Type B pancreatic cell (in vitro differentiated cells): ENCODE measurements at places on chromosomes 5 and 9. TPM values are rescaled to one million over a fixed set of nuclear protein-coding genes. Genes with fewer than 3 reads are reported as not detected.
A peak's percentile ranks its signal among the peaks of the same experiment; 100 is the strongest.

- H3K27ac ChIP-seq, result no peak overlapping the region
- no peak for DNase-seq
- no peaks in the 10 kb centered on the region for H3K4me1 ChIP-seq
- no peaks in the 10 kb centered on the region for H3K36me3 ChIP-seq
- no peak overlapping the region for H3K4me3 ChIP-seq
Measured at GRCh38 chr5:60148366-60148765, 254.8 kb upstream of the PDE4D start.

DNA sequence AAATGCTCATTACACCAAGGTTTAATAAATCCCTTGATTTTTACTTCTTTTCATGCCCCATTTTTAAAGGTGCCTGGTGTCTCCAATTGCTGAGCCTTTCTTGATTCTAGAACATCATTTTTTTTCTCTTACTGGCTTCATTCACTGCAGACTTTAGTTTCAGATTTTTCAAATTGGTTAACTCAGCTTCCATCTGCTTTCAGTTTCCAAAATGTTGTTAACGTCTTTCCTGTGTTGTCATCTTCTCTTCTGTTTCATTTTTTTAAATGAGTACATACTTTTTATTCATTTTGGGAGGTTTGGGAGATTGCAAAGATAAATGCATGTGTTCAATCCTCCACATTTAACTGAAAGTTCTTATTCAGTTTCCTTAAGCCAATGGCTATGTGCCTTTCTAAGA is 126.4 kb upstream of the CCNG1 start:
- peaks cover 3% of the 10 kb centered on the region for H3K36me3 ChIP-seq
- DNase-seq, result no peak
- H3K27me3 ChIP-seq, result peaks cover 4% of the 10 kb centered on the region
- no peak overlapping the region for H3K4me3 ChIP-seq
- no peaks in the 10 kb centered on the region for H3K4me1 ChIP-seq

The PCDHA5 gene
- total RNA-seq, result 0.97 and 2.1 TPM in 2 replicates

GRCh38 chr5:127518319-127518621 is 830 bp downstream of the PRRC1 start:
- H3K27me3 ChIP-seq, result no peaks in the 10 kb centered on the region
- peak overlapping the region; percentile 88 for H3K27ac ChIP-seq
- DNase-seq, result no peak
- H3K36me3 ChIP-seq, result peaks cover 33% of the 10 kb centered on the region
- peaks cover 16% of the 10 kb centered on the region for H3K4me1 ChIP-seq

The NME5 gene
- 4.3 and 7.8 TPM in 2 replicates for total RNA-seq

DNA sequence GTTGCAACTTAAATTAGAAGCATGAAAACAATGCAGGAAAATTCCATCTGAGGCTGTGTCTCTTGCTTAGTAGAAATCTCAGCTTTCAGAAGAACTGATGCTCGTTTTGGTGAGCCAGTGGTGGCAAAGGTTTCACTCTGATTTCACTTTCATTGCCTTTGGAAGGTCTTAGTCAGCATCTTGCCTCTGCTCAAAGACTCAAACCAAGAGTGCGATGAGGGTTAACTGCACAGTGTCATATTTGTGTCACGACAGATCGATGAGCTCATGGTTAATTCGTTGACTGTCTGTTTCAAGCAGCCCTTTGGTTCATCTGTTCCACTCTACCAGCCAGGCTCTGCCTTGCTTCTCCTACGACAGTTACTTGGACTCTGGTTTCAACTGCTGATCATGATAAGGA is 331.3 kb upstream of the KIF2A start:
- no peaks in the 10 kb centered on the region for H3K36me3 ChIP-seq
- H3K27ac ChIP-seq, result no peak overlapping the region
- H3K27me3 ChIP-seq, result peaks cover 4% of the 10 kb centered on the region
- H3K4me3 ChIP-seq, result no peak overlapping the region

- no peaks in the 10 kb centered on the region for H3K4me1 ChIP-seq
- no peak for DNase-seq
- no peak overlapping the region for H3K4me3 ChIP-seq
- no peaks in the 10 kb centered on the region for H3K36me3 ChIP-seq
Measured at GRCh38 chr9:113770396-113770795, 105.7 kb upstream of the ZNF618 start.

- no peak for DNase-seq
- no peaks in the 10 kb centered on the region for H3K27me3 ChIP-seq
- H3K27ac ChIP-seq, result no peak overlapping the region
- H3K4me1 ChIP-seq, result peaks cover 18% of the 10 kb centered on the region
Measured at GRCh38 chr9:126485662-126486061, 128.1 kb upstream of the LMX1B start.

DNA sequence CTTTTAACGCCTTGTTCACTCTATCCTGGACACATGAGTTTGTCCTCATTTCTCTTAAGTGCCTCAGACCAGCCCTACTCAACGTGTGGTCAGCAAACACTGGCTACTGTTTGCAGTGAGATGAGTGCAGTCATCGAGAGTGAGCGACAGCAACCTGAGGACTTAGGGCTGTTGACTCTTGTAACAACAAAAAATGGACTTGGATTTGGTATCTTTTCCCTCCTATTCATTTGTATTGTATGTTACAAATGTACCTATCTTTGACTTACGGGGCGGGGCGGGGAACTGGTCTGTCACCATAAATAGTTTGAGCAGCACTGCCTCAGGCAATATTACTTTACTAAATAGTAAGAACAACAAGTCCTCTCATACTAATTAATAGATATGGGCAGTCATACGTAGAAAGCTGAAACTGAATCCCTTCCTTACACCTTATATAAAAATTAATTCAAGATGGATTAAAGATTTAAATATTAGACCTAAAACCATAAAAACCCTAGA is 84.1 kb downstream of the TLE1 start:
- peaks cover 5% of the 10 kb centered on the region for H3K27me3 ChIP-seq
- H3K27ac ChIP-seq, result peak overlapping the region; percentile 48
- H3K4me3 ChIP-seq, result no peak overlapping the region

DNA sequence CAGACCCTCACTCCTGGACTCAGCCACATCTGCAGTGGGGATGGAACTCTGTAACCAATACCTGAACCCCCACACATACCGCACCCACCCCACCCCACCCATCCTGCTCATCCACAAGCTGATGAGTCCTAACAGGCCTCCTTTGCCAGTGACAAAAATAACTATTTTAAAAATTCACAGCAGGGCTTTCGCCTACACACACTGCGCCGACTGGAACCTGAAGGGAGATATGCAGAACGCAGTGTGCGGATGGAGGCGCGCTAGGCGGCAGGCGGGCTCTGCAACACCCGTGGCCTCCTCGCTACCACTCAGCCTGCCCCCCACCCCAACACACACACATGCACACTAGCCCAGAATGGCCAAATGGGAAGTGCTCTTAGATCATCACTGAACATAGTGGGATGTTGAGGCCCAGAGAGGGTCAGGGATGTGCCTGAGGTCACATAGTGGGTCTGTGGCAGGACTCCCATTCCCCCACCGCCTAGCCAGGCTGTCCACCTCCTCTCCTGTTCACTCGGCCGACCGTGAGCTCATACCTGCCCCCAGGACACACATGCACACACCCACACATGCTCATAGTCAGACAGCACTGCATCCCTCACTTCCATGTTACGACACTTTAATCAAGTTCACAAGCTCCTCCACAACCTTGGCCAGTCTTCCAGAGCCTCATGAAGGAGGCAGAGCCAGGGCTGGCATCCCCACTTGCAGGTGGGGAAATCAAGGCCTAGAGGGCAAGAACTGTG is 6.3 kb upstream of the CAMK2A start:
- H3K36me3 ChIP-seq, result no peaks in the 10 kb centered on the region
- no peak for DNase-seq
- no peak overlapping the region for H3K27ac ChIP-seq
- peaks cover 28% of the 10 kb centered on the region for H3K4me1 ChIP-seq
- H3K27me3 ChIP-seq, result peaks cover 13% of the 10 kb centered on the region

The PKN3 gene
- total RNA-seq, result 6.9 and 11.7 TPM in 2 replicates

- no peak for DNase-seq
- no peak overlapping the region for H3K4me3 ChIP-seq
- H3K4me1 ChIP-seq, result peaks cover 4% of the 10 kb centered on the region
- no peak overlapping the region for H3K27ac ChIP-seq
- H3K36me3 ChIP-seq, result no peaks in the 10 kb centered on the region
Measured at GRCh38 chr9:93010056-93010455, 48.4 kb upstream of the SUSD3 start.

The PCDHA7 gene
- 2.5 and 6.9 TPM in 2 replicates for total RNA-seq

- DNase-seq, result no peak
- peaks cover 4% of the 10 kb centered on the region for H3K27me3 ChIP-seq
- no peak overlapping the region for H3K4me3 ChIP-seq
- H3K36me3 ChIP-seq, result no peaks in the 10 kb centered on the region
- no peak overlapping the region for H3K27ac ChIP-seq
- peaks cover 6% of the 10 kb centered on the region for H3K4me1 ChIP-seq
Measured at GRCh38 chr5:44356231-44356630, 33.0 kb downstream of the FGF10 start.

DNA sequence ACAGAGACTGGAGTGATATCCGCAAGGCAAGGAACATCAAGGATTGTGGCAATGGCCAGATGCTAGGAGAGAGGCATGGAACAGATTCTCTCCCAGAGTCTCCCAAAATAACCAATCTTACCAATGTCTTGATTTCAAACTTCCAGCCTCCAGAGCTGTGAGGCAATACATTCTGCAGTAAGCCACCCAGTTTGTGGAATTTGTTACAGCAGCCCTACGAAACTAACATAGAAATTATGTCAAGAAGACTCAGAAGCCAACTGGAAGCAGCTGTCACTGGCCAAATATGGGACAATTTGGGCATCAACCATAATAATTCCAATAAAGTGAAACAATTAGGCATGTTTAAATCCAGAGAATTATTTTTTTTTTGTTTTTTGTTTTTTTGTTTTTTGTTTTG is 271.1 kb downstream of the NDUFS4 start:
- no peaks in the 10 kb centered on the region for H3K27me3 ChIP-seq
- H3K27ac ChIP-seq, result no peak overlapping the region
- H3K4me3 ChIP-seq, result no peak overlapping the region
- no peaks in the 10 kb centered on the region for H3K4me1 ChIP-seq

DNA sequence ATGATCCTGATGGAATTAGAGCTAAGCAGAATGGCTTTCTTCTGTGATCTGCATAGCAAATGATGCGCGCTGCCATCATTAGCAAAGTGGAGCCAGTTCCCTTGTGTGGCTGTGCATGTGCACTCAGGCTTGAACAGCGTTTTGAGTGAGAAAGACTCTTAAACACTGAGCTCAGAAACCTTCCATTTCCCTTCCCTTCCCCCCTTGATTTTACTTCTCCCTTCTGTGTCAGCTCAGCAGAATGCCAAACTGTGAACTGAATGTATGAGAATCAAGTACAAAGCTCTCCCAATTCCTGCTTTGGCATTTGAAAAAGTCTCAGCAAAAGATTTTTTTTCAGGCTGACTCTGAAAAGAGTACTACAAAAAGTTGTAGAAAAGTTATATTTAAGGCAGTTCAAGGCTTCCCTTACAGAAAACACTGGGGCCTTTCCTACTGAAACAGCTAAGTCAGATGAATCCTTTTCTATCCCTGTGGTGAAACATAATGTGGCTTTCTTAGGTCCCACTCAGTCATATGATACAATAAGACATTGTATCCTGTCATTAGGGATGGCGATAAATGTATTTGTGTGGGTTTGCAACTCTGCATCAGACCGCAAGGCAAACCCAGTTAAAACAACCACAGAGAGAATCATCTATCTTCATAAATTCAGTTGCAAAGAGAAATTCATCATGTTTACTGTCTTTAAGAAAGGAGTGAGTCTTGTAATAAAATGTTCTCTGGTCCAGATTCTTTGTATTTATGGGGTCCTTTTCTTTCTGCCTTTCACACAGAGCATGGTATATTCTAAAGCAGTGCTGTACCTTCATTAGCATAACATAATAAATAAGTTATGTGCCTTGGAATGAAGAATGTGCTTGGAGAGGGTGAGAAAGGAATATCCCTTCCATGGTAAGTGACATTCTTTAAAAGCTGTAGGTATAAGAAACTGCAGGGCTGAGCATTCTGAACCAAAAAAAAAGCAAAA is 222.6 kb downstream of the CAAP1 start:
- peak overlapping the region; percentile 27 for H3K4me3 ChIP-seq
- H3K4me1 ChIP-seq, result peaks cover 19% of the 10 kb centered on the region
- peaks cover 16% of the 10 kb centered on the region for H3K27me3 ChIP-seq
- no peak overlapping the region for H3K27ac ChIP-seq
- H3K36me3 ChIP-seq, result no peaks in the 10 kb centered on the region
- no peak for DNase-seq

The SPINK7 gene
- not detected in 2 replicates for total RNA-seq

- H3K27ac ChIP-seq, result no peak overlapping the region
- no peak for DNase-seq
- H3K36me3 ChIP-seq, result no peaks in the 10 kb centered on the region
- H3K27me3 ChIP-seq, result no peaks in the 10 kb centered on the region
- no peak overlapping the region for H3K4me3 ChIP-seq
- no peaks in the 10 kb centered on the region for H3K4me1 ChIP-seq
Measured at GRCh38 chr5:151174612-151175101, 17.1 kb upstream of the ANXA6 start.

- H3K4me3 ChIP-seq, result no peak overlapping the region
- H3K27me3 ChIP-seq, result no peaks in the 10 kb centered on the region
- H3K4me1 ChIP-seq, result no peaks in the 10 kb centered on the region
- DNase-seq, result no peak
Measured at GRCh38 chr5:89545076-89545475, 662.1 kb upstream of the MEF2C start.

DNA sequence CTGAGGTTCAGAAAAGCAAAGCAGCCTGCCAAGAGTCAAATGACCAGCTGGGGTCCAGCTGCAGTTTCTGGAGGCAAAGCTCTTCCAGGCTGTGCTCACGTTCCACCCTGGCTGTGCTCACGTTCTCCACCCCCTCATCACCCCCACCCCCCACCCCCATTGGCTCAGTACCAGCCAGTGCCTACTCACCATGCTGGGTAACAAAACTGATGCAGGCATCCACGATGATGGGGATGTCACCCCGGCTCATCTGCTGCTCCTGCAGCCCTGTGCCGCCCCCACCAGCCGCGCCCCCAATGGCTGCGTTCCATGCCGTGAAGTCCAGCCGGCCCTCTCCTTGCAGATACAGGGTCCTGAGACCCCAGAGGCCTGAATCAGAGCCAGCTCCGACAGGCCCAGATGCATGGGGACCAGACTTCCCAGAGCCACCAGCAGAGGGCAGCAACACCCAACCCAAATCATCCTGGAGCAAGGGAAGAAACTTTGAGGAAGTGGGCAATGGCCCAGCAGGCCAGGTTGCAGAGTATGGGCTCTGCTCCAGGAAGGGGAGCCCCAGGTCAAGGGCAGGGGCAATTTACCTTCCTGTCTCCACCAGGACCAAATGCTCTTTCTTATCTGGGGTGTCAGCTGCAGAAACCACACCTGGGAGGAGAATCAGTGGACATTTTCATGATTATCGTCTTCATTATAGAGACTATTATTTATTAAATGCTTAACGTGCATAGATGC is 13.7 kb upstream of the FCHSD1 start:
- H3K27ac ChIP-seq, result no peak overlapping the region
- H3K4me3 ChIP-seq, result no peak overlapping the region
- peaks cover 10% of the 10 kb centered on the region for H3K4me1 ChIP-seq
- peak; percentile 80 for DNase-seq
- no peaks in the 10 kb centered on the region for H3K27me3 ChIP-seq
- peaks cover 5% of the 10 kb centered on the region for H3K36me3 ChIP-seq

DNA sequence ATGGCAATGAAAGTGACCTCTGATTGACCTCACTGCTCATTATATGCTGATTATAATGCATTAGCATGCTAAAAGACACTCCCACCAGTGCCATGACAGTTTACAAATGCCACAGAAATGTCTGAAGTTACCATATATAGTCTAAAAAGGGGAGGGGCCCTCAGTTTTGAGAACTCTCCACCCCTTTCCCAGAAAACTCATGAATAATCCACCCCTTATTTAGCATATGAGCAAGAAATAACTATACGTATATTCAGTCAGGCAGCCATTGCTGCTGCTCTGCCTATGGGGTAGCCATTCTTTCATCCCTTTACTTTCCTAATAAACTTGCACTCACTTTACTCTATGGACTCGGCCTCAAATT is 163.1 kb downstream of the ESM1 start:
- no peak overlapping the region for H3K27ac ChIP-seq
- DNase-seq, result no peak
- no peaks in the 10 kb centered on the region for H3K36me3 ChIP-seq
- H3K4me3 ChIP-seq, result no peak overlapping the region
- H3K4me1 ChIP-seq, result peaks cover 6% of the 10 kb centered on the region
- no peaks in the 10 kb centered on the region for H3K27me3 ChIP-seq
